NCI-H510A (cell line): ENCODE measurements at places on chromosomes 13 and 19.

DNA sequence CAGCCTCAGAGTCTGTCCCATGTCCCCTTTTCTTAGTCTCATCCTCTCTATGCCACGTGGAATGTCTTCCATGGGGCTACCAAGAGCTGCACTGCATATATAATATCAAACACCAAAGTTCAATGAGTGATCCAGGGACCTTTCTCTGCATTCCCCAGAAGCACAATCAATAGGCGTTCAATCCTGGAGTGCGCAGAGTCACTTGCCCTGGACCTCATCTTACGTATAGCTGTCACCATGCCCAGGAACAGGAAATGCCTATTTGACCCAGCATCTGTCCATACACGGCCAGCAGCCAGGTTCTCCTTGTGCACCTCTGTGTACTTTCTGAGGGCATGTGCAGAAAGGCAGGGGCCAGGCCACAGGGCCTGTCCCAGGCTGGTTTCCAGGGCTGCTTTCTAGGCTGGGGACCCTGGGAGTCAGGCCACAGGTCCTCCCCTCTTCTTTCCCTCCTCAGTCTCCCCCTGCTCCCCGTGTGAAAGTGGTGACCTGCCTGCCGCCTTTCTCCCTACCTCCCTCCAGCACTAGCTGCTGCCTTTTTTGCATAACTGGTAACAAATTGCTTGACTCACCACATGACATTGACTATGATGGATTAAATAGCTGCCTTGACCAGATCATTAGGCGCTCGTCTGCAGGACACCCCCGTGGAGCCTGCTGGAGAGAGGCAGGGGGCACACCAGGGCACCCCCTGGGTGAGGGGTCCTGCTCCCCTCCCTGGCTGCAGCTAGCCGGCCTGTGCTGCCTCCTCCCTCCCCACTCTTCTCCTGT, 222.0 kb downstream of the ZNF536 start:
- DNase-seq: no peak

GRCh38 chr13:73715114-73715910, 418.9 kb downstream of the KLF12 start:
- DNase-seq: no peak

DNA sequence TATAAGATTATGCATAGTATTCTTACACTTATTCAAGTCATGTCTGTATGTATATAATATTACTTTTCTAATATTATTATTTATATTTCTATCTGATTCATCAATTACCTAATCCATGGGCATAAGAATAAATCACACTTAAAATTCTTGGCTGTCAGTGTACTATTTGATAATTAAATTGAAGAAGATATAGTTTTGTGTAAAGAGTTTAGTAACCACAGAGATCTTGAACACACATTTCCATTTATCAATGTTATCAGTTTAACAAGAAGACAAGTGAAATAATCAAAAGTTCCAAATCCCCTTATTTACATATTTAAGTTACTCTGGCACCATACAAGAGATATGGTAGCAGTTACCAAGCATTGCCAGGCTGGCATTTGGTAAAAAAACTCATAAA, 244.5 kb downstream of the OXGR1 start:
- DNase-seq: no peak

GRCh38 chr19:41530761-41531301, 45.1 kb upstream of the CEACAM21 start:
- DNase-seq: no peak

GRCh38 chr13:78649997-78650716, 8.8 kb downstream of the OBI1 start:
- no peak for DNase-seq
